ENCODE measurements at places on chromosomes 5 and 9. TPM values are rescaled to one million over a fixed set of nuclear protein-coding genes. Genes with fewer than 3 reads are reported as not detected.

Gene GABBR2
- 14.2 TPM for polyA plus RNA-seq

- DNase-seq: no peak
- no peaks in the 10 kb centered on the region for H3K36me3 ChIP-seq
- peaks cover 21% of the 10 kb centered on the region for H3K4me1 ChIP-seq
Measured at GRCh38 chr9:94901019-94901363, 174.5 kb downstream of the AOPEP start.

Gene FTMT
- polyA plus RNA-seq: not detected

GRCh38 chr5:148820461-148821395, 5.7 kb upstream of the ADRB2 start:
- no peak overlapping the region for H3K27ac ChIP-seq
- no peaks in the 10 kb centered on the region for H3K36me3 ChIP-seq
- H3K4me3 ChIP-seq: no peak overlapping the region

- DNase-seq: no peak
- peaks cover 23% of the 10 kb centered on the region for H3K4me1 ChIP-seq
- H3K4me3 ChIP-seq: no peak overlapping the region
- H3K36me3 ChIP-seq: peaks cover 16% of the 10 kb centered on the region
- no peaks in the 10 kb centered on the region for H3K27me3 ChIP-seq
Measured at GRCh38 chr5:72209147-72210115, 102.2 kb downstream of the MAP1B start.

GRCh38 chr5:73213566-73213998, 40.6 kb downstream of the TMEM174 start:
- 0 out of 2 replicates have a peak, but pooled peaks cover 2% of the 10 kb centered on the region for H3K4me1 ChIP-seq
- DNase-seq: peak; percentile 92
- H3K4me3 ChIP-seq: no peak overlapping the region
- 0 out of 2 replicates have a peak, but pooled peaks cover 3% of the 10 kb centered on the region for H3K27me3 ChIP-seq

GRCh38 chr5:11684607-11685006, 219.6 kb downstream of the CTNND2 start:
- no peak overlapping the region for H3K4me3 ChIP-seq
- no peak for DNase-seq
- no peaks in the 10 kb centered on the region for H3K27me3 ChIP-seq
- no peaks in the 10 kb centered on the region for H3K4me1 ChIP-seq
- no peaks in the 10 kb centered on the region for H3K36me3 ChIP-seq

- no peak overlapping the region for H3K27ac ChIP-seq
- H3K4me3 ChIP-seq: no peak overlapping the region
- DNase-seq: peak; percentile 82
- H3K27me3 ChIP-seq: no peaks in the 10 kb centered on the region
- H3K4me1 ChIP-seq: peaks cover 5% of the 10 kb centered on the region
- peaks cover 18% of the 10 kb centered on the region for H3K36me3 ChIP-seq
Measured at GRCh38 chr5:87383216-87383615, 29.5 kb downstream of the CCNH start.
